NCI-H1417 treated with DMSO at 0.1 percent for 48 hours (cell line): ENCODE measurements at places on chromosomes 6 and 20.

- DNase-seq = no peak
Measured at GRCh38 chr6:35278708-35279107, 18.9 kb upstream of the DEF6 start.

GRCh38 chr6:45855642-45856394 is 159.8 kb downstream of the CLIC5 start:
- DNase-seq = no peak

GRCh38 chr6:64489763-64490162 is 854.2 kb downstream of the PHF3 start:
- no peak for DNase-seq

GRCh38 chr6:141202626-141203025 is 930.1 kb upstream of the GJE1 start:
- no peak for DNase-seq

GRCh38 chr6:8017276-8017701 is 46.9 kb downstream of the BLOC1S5 start:
- DNase-seq = no peak

- no peak for DNase-seq
Measured at GRCh38 chr20:43959079-43959919, 44.6 kb downstream of the TOX2 start.

DNA sequence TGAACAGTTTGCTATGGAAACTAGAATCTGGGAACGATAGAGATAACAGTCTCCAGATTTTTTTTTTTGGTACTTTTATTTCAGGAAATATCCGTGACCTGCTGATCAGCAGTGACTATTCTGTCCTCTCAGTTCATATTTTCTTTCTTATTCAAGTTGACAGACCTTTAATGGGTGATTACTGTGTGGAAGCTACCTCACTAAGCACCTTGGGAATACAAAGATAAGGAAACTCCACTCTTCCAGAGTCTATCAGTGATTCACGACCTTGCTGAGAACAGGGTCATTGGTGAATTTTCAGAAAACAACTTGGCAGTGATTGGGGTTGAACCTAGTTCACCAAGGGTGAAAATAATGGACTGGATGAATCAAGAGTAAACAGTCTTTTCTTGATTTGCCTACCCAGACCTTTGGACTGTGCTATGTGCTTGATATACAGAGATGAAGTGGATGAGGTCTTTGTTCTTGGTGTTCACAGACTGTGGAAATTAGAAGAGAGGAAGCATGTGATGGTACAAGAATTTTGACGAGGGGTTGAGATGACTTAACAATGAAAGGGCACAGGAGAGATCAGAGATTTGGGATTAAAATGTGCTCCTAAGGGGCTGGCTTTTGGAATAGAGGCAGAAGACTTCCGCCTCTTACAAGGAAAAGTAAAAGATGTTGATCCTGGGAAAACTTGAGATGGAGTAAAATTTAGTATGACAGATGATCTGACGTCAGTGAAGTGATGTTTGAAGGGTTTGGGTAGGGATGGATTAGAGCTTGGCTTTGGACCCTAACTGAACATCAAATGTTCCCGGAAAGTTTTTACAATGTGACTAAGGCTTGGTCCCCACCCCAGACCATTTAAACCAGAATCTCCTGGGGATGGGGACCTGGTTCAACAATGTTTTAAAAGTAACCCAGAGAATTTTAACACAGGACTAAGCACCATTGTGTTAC is 1.2 kb downstream of the KAT14 start:
- no peak for DNase-seq

- peak; percentile 92 for DNase-seq
Measured at GRCh38 chr20:1854246-1854645, 41.0 kb upstream of the SIRPA start.

- no peak for DNase-seq
Measured at GRCh38 chr20:44247131-44247571, at the start of gene GDAP1L1. GDAP1L1 (plus strand) TSS chr20:44247308; CDS start chr20:44247335, 27 bp downstream.

GRCh38 chr6:1047981-1048541 is 263.8 kb upstream of the FOXQ1 start:
- no peak for DNase-seq

- DNase-seq = no peak
Measured at GRCh38 chr6:159030168-159030567, 14.6 kb downstream of the TAGAP start.

DNA sequence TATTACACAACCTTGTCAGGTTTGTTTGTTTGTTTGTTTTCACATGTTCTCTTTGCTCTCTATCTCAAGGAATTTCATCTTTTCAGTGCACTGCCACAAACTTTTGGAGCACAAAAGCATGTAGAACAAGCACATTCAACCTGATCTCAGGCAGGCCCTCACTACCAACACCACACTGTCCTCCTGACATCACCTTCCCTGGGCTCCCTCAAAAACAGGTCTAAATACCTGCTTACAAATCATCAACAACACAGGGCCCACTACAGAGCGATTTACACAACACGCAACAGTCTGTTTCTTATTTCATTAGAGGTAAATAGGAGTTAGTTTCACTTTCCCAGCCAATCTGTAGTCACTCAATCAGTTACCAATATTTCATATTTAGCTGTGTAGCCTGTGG is 241.4 kb downstream of the EPHA7 start:
- no peak for DNase-seq

DNA sequence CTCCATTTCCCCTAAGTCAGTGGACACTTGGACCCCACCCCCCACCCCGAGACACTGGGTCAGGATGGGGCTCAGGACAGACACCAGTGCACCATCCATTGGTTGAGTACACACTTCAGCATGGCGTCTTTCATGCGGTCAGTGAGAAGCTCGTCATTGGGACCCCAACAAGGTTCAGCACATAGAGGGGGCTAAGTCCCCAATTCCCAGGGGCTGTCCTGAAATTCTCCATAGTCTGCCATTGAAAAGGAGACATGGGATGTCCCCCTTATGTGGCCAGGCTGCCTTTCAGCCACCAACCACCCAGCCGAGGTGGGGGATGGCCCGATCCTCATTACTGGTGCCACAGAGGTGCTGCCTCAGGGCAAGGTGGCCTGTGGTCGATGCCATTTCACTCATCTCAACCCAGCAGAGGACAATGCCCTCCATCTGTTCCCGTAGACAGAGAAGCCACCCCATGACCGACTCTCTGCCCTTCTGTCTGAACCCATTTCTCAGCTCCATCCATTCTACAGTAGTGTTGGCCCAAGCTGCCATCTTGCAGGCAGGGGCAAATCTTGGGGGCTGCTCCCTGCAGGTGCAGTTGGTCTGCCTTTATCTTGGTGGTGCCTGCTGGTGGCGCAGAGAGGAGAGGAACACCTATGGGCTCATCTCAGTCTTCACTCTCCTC is 37.4 kb downstream of the PRR18 start:
- DNase-seq = no peak

- no peak for DNase-seq
Measured at GRCh38 chr6:73923905-73924485, 228.0 kb downstream of the CD109 start.

- DNase-seq = no peak
Measured at GRCh38 chr20:50709636-50709973, 18.3 kb upstream of the RIPOR3 start.

- DNase-seq = no peak
Measured at GRCh38 chr20:40154514-40154913, 534.5 kb downstream of the MAFB start.

DNA sequence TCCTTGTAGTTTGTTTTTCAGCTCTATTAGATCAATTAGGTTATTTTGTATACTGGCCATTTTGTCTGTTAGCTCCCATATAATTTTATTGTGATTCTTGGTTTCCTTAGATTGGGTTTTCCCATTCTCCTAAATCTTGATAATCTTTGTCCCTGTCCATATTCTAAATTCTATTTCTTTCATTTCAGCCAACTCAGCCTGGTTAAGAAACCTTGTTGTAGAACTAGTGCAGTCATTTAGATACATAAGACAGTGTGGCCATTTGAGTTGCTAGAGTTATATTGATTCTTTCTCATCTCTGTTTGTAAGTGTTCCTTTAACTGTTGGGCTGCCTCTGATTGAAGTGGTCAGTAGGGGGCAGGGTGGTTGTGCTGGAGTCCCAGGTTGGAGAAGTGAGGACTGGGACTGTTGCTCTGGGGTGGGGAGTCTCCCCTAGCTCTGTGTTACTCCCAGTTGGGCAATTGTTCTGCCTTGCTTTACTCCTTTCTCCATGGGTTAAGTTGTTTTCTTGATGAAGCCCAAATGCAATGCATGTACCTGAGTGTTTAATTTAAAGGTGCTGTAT is 98.8 kb upstream of the NRN1 start:
- DNase-seq = no peak

- no peak for DNase-seq
Measured at GRCh38 chr20:35171753-35172433, at the start of gene PROCR. PROCR (plus strand) TSS chr20:35172072; CDS start chr20:35172155, 83 bp downstream.

GRCh38 chr6:15087186-15087589 is 158.7 kb upstream of the JARID2 start:
- DNase-seq = no peak

- no peak for DNase-seq
Measured at GRCh38 chr6:128363020-128363813, 157.2 kb downstream of the PTPRK start.

- no peak for DNase-seq
Measured at GRCh38 chr20:45408646-45409213, 641 bp downstream of the DBNDD2 start.
